ENCODE measurements at places on chromosomes 12 and 14.
A peak's percentile ranks its signal among the peaks of the same experiment; 100 is the strongest.

- no peaks in the 10 kb centered on the region for H3K36me3 ChIP-seq
- DNase-seq, result no peak
- no peak overlapping the region for H3K4me3 ChIP-seq
Observed at GRCh38 chr12:47272412-47273190, 192.8 kb upstream of the AMIGO2 start.

- no peaks in the 10 kb centered on the region for H3K27me3 ChIP-seq
- peak within 1 kb of the TSS; percentile 86 for H3K27ac ChIP-seq
- DNase-seq, result peak; percentile 79
- H3K36me3 ChIP-seq, result no peaks in the 10 kb centered on the region
- no peaks in the 10 kb centered on the region for H3K4me1 ChIP-seq
Observed at GRCh38 chr12:16347391-16348298, at the start of gene MGST1. MGST1 (plus strand) TSS chr12:16347645; CDS start chr12:16354253, 6,608 bp downstream.

- peaks cover 9% of the 10 kb centered on the region for H3K27me3 ChIP-seq
- H3K36me3 ChIP-seq, result no peaks in the 10 kb centered on the region
- H3K4me1 ChIP-seq, result no peaks in the 10 kb centered on the region
Observed at GRCh38 chr12:52740584-52740983, 36.6 kb downstream of the KRT76 start.

DNA sequence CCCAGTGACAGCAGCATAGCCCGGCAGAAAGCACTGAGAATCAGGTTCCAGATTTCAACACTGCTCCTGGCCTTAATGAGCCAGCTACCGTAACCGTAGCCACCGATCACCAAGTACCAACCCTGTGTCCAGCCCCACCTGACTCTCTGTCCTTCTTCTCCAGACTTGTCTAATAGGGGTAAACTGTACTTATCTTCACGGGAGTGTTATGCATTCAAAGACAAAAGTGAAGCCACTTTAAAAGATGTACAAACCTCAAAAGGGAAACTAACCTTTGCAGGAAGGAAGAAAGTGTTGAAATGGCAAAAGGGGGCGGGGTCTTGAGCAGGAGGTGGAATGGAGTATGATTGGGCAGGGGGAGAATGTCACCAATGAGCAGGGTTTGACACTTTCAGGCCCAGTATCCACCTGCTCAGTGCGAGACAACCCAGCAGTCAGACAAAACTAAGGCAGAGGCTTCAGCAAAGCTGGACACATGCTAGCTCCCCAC lies 226.1 kb downstream of the CHST11 start:
- peak overlapping the region; percentile 34 for H3K27ac ChIP-seq
- H3K4me3 ChIP-seq, result no peak overlapping the region
- no peaks in the 10 kb centered on the region for H3K36me3 ChIP-seq
- no peak for DNase-seq

- no peak overlapping the region for H3K27ac ChIP-seq
- no peak overlapping the region for H3K4me3 ChIP-seq
- no peak for DNase-seq
- no peaks in the 10 kb centered on the region for H3K4me1 ChIP-seq
- no peaks in the 10 kb centered on the region for H3K36me3 ChIP-seq
- H3K27me3 ChIP-seq, result no peaks in the 10 kb centered on the region
Observed at GRCh38 chr14:31967669-31967975, 109.5 kb upstream of the ARHGAP5 start.

GRCh38 chr12:5548152-5548943 lies 116.4 kb downstream of the NTF3 start:
- no peaks in the 10 kb centered on the region for H3K4me1 ChIP-seq
- no peak overlapping the region for H3K4me3 ChIP-seq
- no peaks in the 10 kb centered on the region for H3K36me3 ChIP-seq
- no peak overlapping the region for H3K27ac ChIP-seq

- H3K36me3 ChIP-seq, result no peaks in the 10 kb centered on the region
- H3K27me3 ChIP-seq, result no peaks in the 10 kb centered on the region
- no peak overlapping the region for H3K27ac ChIP-seq
- H3K4me3 ChIP-seq, result no peak overlapping the region
- peak; percentile 79 for DNase-seq
- H3K4me1 ChIP-seq, result no peaks in the 10 kb centered on the region
Observed at GRCh38 chr12:94561943-94562411, 88.4 kb downstream of the TMCC3 start.

- peaks cover 28% of the 10 kb centered on the region for H3K36me3 ChIP-seq
- DNase-seq, result no peak
- no peak overlapping the region for H3K27ac ChIP-seq
- no peaks in the 10 kb centered on the region for H3K27me3 ChIP-seq
Observed at GRCh38 chr12:112170971-112171596, 45.7 kb downstream of the TRAFD1 start.

DNA sequence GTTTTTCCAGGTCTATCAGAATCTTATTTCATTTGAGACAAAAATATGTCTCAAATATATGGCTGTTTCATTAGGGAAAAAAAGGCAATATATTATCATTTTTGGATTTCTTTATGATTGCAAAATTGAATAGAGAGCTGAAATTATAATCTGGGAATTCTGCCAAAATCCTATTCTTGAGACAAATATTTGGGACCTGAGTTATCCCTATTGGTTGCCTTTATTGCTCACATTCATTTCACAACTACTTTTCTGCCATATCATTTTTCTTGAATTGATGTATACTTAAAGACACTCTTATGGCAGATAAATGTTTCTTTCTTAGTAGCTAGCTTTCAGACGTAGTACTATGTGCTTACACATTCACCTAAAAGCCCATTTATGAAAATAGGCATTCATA lies 241.6 kb upstream of the NOVA1 start:
- H3K27ac ChIP-seq, result no peak overlapping the region
- DNase-seq, result no peak
- H3K36me3 ChIP-seq, result no peaks in the 10 kb centered on the region

GRCh38 chr12:116397148-116397547 lies 119.7 kb upstream of the MED13L start:
- H3K4me3 ChIP-seq, result no peak overlapping the region
- no peaks in the 10 kb centered on the region for H3K36me3 ChIP-seq
- H3K4me1 ChIP-seq, result no peaks in the 10 kb centered on the region

DNA sequence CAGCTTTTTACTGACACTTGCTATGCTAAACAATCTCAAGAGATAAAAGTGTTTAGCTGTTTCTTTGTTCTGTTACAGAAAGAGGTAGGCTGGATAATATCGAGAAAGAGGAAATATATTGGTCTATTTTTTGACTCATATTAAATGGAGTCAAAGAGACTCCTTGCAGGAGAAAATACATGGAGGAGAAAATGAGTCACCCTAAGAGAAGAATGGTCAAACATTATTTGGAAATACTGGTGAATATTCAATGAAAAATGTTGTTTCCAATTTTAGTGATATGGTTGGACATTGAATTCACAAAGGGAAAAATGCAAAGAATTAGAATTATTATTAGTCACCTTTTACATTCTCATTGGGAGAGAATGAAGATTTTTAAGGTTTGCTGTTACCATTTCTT lies 3.2 kb downstream of the KCNJ8 start:
- no peak for DNase-seq
- peak overlapping the region; percentile 92 for H3K27ac ChIP-seq
- peaks cover 4% of the 10 kb centered on the region for H3K4me1 ChIP-seq
- H3K27me3 ChIP-seq, result peaks cover 26% of the 10 kb centered on the region
- no peak overlapping the region for H3K4me3 ChIP-seq

GRCh38 chr12:92912052-92912451 lies 17.0 kb downstream of the EEA1 start:
- DNase-seq, result no peak
- peaks cover 3% of the 10 kb centered on the region for H3K36me3 ChIP-seq
- no peak overlapping the region for H3K27ac ChIP-seq
- H3K4me3 ChIP-seq, result no peak overlapping the region

- peaks cover 6% of the 10 kb centered on the region for H3K4me1 ChIP-seq
- H3K27me3 ChIP-seq, result no peaks in the 10 kb centered on the region
- no peak overlapping the region for H3K4me3 ChIP-seq
- no peak overlapping the region for H3K27ac ChIP-seq
- DNase-seq, result no peak
- no peaks in the 10 kb centered on the region for H3K36me3 ChIP-seq
Observed at GRCh38 chr14:33986804-33987203, 35.9 kb upstream of the EGLN3 start.

DNA sequence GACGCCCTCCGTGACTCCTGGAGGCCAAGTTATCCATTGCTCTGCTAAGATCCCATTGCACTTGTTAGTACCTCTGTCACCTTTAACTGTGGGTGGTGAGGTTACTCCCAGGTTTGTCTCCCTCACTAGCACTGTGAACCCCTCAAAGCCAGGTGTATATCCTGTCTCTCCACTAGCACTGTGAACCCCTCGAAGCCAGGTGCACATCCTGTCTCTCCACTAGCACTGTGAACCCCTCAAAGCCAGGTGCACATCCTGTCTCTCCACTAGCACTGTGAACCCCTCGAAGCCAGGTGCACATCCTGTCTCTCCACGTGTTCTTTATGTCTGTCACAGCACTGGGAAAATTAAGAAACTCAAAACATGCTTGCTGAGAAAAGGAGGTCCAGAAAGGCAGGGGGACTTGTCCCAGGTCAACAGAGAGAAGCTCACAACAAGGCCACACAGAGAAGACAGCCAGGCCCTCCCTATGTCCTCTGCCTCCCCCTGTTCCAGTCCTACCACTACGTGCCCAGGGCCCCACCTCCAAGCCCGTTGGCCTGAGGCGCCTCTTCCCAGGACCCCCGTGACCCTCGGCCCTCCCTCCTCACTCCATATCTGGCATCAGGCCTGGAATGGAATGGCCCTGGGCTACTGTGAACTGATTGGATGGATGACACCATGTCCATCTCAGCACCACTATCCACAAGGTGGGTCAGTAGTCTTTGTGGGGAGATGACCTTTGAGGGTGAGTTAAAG lies 26.4 kb upstream of the FKBP4 start:
- H3K27ac ChIP-seq, result no peak overlapping the region
- no peak for DNase-seq
- peaks cover 22% of the 10 kb centered on the region for H3K4me1 ChIP-seq
- no peak overlapping the region for H3K4me3 ChIP-seq

- peak; percentile 40 for DNase-seq
- H3K27ac ChIP-seq, result peak overlapping the region; percentile 9
- no peaks in the 10 kb centered on the region for H3K4me1 ChIP-seq
- H3K36me3 ChIP-seq, result no peaks in the 10 kb centered on the region
- no peaks in the 10 kb centered on the region for H3K27me3 ChIP-seq
- no peak overlapping the region for H3K4me3 ChIP-seq
Observed at GRCh38 chr14:95409477-95410272, 90.0 kb upstream of the CLMN start.

DNA sequence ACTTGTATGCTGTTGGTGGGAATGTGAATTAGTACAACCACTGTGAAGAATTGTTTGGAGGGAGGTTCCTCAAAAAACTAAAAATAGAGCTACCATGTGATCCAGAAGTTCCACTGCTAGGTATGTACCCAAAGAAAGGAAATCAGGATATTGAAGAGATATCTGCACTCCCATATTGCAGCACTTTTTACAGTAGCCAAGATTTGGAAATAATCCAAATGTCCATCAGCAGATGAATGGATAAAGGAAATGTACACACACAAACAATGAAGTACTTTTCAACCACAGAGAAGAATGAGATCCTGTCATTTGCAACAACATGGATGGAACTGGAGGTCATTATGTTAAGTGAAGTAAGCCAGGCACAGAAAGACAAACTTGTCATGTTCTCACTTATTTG lies 25.9 kb downstream of the TIGAR start:
- no peaks in the 10 kb centered on the region for H3K27me3 ChIP-seq
- peaks cover 28% of the 10 kb centered on the region for H3K36me3 ChIP-seq
- no peak overlapping the region for H3K4me3 ChIP-seq
- no peak for DNase-seq
- no peak overlapping the region for H3K27ac ChIP-seq
- no peaks in the 10 kb centered on the region for H3K4me1 ChIP-seq

- no peak for DNase-seq
- peaks cover 88% of the 10 kb centered on the region for H3K36me3 ChIP-seq
- H3K4me3 ChIP-seq, result no peak overlapping the region
- no peaks in the 10 kb centered on the region for H3K4me1 ChIP-seq
- H3K27ac ChIP-seq, result no peak overlapping the region
- no peaks in the 10 kb centered on the region for H3K27me3 ChIP-seq
Observed at GRCh38 chr12:113278633-113279032, 56.3 kb downstream of the SLC8B1 start.

DNA sequence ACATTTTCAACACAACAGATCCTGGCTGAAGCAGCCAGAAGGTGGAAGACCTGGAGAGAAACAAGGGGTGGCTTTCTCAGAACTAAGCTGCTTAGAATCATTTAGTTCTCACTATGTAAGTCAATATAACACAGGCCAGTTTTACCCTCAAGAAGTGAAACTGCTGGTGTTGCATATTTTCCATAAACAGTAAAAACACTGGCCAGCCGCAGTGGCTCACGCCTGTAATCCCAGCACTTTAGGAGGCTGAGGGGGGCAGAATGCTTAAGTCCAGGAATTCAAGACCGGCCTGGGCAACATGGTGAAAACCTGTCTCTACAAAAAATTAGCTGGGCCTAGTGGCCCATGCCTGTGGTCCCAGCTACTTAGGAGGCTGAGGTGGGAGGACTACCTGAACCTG lies 11.6 kb downstream of the STX2 start:
- H3K27me3 ChIP-seq, result no peaks in the 10 kb centered on the region
- peaks cover 47% of the 10 kb centered on the region for H3K4me1 ChIP-seq
- no peak overlapping the region for H3K4me3 ChIP-seq
- peak overlapping the region; percentile 49 for H3K27ac ChIP-seq
- H3K36me3 ChIP-seq, result peaks cover 13% of the 10 kb centered on the region

DNA sequence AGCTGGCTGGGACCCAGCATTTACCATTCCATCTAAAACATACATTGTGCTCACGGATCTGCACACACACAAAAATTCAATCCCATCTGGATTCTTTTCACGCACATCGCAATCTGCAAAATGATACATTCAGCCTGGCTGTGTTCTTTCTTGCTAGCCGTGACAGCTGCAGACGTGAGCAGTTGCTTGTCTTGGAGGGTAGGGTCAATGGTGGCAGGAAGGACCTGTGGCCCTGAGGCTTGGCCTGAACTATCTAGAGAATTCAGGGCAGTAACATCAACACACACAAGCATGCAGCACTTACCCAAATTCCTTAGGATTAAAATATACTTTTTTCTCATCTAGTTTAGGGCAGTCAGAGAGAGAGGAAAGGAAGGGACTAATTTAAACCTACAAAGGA lies 72.0 kb downstream of the DICER1 start:
- H3K4me3 ChIP-seq, result no peak overlapping the region
- H3K27me3 ChIP-seq, result no peaks in the 10 kb centered on the region
- no peaks in the 10 kb centered on the region for H3K4me1 ChIP-seq
- no peak overlapping the region for H3K27ac ChIP-seq
